ENCODE measurements at places on chromosomes 2 and 18.

DNA sequence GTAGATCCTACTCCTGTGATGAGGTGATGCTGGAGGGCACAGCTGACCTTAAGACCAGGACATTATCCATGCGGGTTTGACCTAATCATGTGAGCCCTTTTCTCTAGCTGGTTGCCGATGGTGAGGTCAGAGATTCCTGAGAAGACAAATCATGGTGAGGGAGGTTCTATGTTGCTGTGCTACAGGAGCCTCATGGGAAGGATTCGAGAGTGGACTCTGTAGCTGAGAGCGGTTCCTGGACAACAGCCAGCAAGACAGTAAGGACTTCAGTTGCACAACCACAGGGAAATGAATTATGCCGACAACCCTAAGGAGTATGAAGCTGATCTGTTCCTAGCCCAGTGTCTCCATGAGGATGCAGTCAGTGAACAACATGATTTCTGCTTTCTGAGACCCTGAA, 80.4 kb downstream of the EPB41L3 start:
- peak; percentile 83 for DNase-seq

DNA sequence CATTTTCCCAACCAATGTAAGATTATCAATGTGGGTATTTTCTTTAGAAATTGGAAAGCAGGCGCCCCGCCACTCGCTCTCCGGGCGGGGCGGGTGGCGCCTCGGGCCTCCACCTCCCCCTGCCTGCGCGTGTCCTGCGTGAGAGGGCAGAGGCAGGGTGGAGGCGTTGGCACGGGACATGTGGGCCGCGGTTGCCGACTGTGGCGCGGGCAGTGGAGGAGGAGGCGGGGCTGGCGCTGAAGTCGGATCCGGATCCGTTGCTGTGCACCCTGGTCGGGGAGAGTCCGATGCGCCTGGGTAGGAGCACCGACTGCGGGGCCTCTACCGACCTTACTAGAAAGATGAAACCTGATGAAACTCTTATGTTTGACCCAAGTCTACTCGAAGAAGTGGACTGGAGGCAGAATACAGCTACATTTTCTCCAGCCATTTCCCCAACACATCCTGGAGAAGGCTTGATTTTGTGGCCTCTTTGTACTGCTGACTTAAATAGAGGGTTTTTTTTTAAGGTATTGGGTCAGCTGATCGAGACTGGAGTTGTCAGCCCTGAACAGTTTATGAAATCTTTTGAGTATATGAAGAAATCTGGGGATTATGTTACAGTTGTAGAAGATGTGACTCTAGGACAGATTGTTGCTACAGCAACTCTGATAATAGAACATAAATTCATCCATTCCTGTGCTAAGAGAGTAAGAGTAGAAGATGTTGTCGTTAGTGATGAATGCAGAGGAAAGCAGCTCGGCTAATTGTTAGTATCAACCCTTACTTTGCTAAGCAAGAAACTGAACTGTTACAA, 37.9 kb downstream of the PMS1 start:
- DNase-seq: peak; percentile 29

- DNase-seq: no peak
Observed at GRCh38 chr2:112688086-112688880, 32.5 kb upstream of the NT5DC4 start.

GRCh38 chr18:30485078-30485477, 557.5 kb downstream of the DSC3 start:
- DNase-seq: no peak

GRCh38 chr2:144288438-144288837, 231.5 kb downstream of the ZEB2 start:
- DNase-seq: peak; percentile 5

- DNase-seq: no peak
Observed at GRCh38 chr2:172072706-172073105, 12.6 kb upstream of the DLX1 start.

DNA sequence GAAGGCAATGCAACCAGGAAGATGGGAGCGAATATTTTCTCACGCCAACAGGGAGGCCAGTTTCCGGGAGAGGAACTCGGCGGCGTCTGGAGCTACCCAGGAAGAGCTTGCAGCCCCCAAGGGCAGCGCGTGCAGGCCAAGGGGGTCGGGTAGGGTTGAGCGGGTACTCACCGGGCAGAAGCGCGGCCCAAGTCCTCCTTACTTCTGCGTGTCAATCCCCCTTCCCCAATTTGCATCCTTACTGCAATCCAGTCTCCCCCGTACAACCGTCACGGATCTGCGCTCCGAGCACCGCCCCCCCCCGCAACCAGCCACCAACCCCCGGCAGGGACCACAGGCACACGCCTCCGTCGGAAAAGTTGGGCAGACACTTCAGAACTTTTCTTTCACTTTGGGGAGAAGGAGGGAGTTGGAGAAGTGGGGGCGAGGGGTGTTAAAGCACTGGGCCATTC, 1.3 kb downstream of the ATP8B1 start:
- no peak for DNase-seq

DNA sequence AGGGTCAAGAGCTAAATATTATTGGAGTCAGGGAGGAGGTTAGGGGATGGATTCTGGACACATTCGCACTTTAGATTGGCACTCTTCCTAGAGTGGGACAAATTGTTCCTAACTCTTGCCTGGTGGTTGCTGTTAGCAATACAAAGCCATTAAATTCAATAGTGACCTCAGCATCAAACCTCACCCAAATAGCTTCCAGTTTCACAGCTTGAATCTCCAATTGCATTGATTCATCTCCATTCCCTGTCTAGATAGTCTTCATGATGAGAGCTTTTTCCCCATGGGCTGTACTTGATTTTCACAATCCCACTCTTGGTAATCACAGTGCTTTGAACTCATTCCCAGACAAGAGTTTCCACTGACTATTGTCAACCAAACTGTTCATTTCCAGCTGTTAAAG, 585.9 kb upstream of the SYT4 start:
- DNase-seq: peak; percentile 77

GRCh38 chr18:79599441-79599931, 80.1 kb upstream of the CTDP1 start:
- peak; percentile 40 for DNase-seq

- no peak for DNase-seq
Observed at GRCh38 chr2:64681479-64681967, 27.8 kb upstream of the SERTAD2 start.

DNA sequence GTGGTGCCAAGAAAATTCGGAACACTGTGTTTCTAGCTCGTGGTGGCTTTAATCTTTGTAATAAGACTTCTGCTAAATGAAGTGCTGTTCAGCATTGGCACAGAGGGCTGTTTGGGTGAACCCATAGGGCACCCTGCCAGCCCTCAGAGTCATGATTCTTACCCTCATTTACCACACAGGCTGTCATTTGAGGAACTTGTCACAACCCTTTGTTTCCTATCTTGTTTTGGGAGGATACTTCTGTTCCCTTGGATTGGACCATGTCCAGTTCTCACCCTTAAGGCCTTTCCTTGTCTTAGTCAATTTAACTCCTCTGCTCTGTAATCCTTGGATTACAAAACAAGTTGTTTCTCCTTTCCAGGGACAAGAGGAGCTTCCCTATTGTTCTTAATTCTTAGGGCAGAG, 225.7 kb downstream of the MTX2 start:
- DNase-seq: no peak

- peak; percentile 38 for DNase-seq
Observed at GRCh38 chr2:39837856-39838453, 58.9 kb upstream of the THUMPD2 start.

DNA sequence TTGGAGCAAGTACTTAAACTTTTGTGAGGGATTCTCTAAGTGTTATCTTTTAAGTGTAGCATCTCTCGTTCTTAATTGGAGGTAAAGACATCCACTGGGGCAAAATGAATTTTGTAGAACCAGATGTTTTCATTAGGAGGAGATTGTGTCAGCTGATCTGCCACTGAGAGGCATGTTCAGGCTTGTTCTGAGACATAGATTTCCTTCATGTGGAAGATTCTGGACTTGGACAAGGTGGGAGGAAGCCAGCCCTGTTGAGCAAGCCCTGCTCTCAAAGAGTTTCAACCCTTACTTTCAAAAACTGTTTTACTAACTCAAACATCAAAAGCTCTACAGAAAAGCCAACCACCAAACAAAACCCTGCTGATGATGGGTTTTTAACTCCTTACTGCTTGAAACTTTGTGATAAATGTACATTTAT, 6.5 kb downstream of the MAP4K4 start:
- peak; percentile 60 for DNase-seq

- no peak for DNase-seq
Observed at GRCh38 chr2:126863336-126864015, 35.2 kb upstream of the TEX51 start.

DNA sequence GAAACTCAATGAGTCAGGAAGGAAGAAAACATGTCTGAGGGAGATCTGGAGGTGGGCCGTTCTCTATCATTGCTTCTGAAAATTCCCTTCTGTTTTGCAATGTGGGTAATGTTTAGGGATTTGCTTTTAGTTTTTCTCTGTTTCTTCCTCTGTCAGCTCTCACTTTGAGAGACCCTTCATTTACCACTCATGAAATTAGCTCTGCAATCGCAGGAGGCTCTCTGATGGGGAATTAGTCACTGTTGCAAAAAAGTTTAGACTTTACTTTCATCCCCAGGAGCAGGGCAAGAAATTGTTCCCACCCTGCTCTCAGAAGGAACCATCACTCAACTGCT, 80.0 kb upstream of the MAP4K3 start:
- DNase-seq: no peak

GRCh38 chr2:234293973-234294372, 202.9 kb downstream of the ARL4C start:
- no peak for DNase-seq

GRCh38 chr2:224831530-224831929, 115.4 kb upstream of the CCDC195 start:
- no peak for DNase-seq

- no peak for DNase-seq
Observed at GRCh38 chr2:96386470-96386869, 50.9 kb downstream of the NCAPH start.

DNA sequence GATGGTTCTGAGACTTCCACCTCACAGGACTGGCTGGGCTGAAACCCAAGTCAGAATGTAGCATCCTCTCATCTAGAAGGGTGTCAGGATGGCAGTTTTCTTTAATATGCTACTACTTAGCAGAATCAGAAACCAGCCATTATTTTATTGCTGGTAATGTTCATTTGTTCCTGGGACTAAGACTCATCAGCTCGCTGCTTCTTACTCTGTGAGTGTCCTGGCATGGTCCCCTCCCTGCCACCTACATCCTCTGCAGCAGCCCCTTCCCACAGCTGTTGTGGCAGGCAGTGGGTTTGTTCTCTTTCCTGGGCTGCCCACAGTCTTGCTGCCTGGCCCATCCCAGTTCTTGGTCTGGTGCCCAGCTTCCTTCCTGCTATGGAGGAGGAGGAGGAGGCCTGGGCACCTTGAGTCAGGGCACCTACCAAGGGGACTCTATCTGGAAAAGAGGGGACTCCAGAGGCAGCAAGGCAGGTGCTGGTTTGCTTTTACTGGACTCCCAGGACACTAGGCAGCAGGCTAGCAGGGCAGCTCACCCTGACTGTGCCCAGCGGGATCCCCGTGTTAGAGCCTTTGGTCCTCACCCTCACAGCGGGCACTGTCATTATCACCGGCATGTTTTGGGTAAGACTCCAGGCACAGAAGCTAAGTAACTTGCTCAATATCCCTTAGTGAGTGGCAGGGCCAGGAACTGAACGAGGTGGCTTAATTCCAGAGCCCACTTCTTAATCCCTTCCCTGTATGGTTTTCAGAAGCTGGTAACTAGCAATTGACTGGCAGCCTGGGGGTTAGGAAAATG, 62.1 kb downstream of the LRRFIP1 start:
- DNase-seq: no peak

- peak; percentile 50 for DNase-seq
Observed at GRCh38 chr2:164917296-164917903, 37.9 kb downstream of the SLC38A11 start.

DNA sequence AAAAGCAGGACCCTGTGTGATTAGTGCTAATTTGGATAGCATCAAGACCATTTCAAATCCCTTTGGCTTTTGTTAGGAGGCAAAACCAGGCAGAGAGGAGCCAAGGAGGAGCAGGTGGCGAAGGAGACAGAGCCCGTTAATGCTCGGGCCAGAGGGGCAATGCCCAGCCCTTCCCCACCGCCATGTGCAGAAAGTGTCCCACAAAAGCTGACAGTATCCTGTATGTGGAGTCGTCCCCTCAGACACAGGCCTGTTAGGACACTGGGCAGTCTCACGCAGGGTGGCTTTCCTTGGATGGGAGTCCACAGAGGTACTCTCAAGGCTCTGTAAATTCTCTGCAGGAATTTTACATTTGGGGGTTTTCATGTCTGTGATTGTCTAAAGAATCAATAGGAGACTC, 44.8 kb upstream of the TFCP2L1 start:
- DNase-seq: no peak

DNA sequence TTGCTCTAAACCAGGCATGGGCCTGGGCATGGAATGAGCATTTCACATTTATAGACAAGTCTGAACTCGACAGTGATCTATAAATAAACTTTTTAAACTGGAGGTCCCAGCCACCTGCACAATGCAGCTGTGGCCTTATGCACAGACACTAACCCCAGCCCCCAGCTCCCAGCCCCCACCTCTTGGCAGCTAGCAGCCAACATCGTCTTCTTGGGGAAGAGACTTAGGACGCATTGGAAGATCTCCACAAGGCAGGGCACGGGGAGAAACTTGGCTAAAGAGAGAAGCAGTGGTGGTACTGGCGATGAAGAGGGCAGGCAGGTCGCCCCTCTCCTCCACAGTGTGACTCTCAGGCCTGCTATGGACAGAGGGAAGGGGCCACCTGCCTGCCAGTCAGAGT, 213.2 kb downstream of the ANAPC1 start:
- no peak for DNase-seq

DNA sequence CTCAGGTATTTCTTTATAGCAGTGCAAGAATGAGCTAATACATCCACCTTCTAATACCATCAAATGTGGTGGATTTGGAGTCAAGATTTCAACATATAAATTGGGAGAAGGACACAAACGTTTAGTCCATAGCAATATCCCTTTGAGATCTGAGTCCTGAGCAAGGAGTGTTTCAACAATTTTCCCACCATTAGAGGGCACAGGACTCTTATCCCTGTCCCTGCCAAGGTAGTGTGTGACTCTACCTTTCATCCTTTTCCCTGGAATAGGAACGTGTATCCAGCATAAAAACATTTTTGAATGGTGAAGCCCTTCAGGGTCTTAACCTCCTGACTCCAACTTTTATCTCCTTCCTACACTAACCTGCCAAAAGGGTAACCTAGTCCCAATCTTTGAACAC, 181.3 kb upstream of the SRD5A2 start:
- DNase-seq: no peak

All from astrocyte of the spinal cord (primary cell).